Ecto neural progenitor cell (in vitro differentiated cells): ENCODE measurements at places on chromosomes 7 and 10.

DNA sequence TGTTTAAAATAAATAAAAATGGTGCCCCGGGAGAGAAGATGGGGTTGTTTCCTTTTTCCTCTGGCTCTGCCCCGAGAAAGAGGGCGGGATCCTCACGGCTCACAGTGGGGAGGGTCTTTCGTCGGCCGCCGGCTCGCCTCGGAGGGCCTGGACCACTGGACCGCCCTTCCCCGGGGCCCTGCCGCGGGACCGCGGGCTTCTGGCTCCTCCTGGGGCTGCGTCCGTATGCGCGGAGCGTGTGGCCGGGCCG is 3.5 kb upstream of the IGF2BP3 start:
- DNase-seq, result no peak

DNA sequence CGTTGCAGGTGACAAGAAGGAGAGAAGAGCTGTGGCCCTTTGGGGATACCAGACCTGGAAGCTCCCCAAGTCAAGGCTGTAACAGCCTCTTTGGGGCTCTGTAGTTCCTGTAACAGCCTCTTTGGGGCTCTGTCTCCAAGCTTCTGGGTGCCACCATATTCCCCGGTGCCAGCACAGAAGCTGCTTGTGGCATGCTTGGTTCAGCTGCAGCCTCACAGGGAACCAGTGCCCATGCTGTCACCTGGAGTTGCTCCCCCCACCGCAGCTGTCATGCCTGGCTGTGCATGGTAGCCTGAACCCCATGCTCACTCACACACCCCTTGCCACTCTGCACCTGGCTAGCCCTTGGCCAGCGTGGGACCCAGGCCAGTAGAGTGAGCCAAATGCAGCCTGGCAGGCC is 109.1 kb downstream of the ELAPOR2 start:
- DNase-seq, result no peak

DNA sequence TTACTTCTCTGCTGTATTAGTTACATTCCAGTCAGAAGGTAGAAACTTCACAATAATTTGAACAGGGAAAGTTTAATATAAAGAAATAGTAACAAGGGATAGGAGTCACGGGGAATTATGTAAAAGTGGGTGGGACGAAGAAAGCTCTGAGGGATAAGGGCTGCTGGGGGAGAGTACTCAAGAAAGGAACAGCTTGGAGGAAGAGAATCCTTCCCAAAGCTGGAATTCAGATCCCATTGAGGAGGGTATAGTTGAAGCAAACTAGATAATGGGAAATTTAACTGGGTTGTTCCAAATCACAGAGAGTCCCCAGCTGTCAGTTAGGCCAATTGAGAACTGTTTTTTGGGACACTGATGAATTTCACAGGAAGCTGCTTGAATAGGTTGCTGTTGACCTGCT is 53.2 kb upstream of the MACC1 start:
- DNase-seq, result no peak

- DNase-seq, result no peak
These were observed 83.3 kb downstream of the ORC5 start for GRCh38 chr7:104124469-104124868.

GRCh38 chr10:27225011-27225590 is 15.5 kb downstream of the ACBD5 start:
- no peak for DNase-seq

- DNase-seq, result no peak
These were observed 43.7 kb downstream of the OSBPL3 start for GRCh38 chr7:24936121-24936824.

- peak; percentile 79 for DNase-seq
These were observed 196.3 kb downstream of the DNAJC1 start for GRCh38 chr10:21807180-21807579.

GRCh38 chr7:53318566-53318965 is 283.1 kb downstream of the POM121L12 start:
- no peak for DNase-seq
